WERI-Rb-1 (cell line): ENCODE measurements at places on chromosomes 12 and 14.

GRCh38 chr14:20614038-20614840 is 23.1 kb upstream of the RNASE12 start:
- DNase-seq: no peak

GRCh38 chr14:64926398-64926995 is 12.2 kb downstream of the CHURC1 start:
- no peak for DNase-seq

GRCh38 chr14:84874436-84874835 is 655.5 kb upstream of the FLRT2 start:
- DNase-seq: no peak

GRCh38 chr14:54715239-54715638 is 148.3 kb downstream of the SAMD4A start:
- no peak for DNase-seq

GRCh38 chr12:126027825-126028224 is 962.6 kb downstream of the AACS start:
- no peak for DNase-seq

DNA sequence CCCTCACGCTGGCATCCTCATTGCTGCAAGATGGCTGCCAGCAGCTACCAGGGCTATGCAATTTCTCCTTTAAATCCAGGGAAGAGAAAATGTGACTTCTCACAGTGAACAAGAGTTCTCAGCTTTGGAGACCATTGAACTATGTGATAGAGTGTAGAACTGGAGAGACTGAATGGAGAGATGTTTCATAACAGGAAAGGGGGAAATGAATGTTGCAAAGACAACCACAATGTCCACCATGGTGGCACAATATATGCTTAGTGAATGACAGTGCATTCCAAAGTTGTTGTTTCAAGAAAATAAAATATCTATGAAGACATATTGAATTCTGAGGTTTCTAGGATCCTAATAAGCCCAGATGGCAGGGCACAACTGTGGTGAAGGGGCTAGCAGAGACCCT is 13.2 kb upstream of the COCH start:
- no peak for DNase-seq
